HFF-Myc (cell line): ENCODE measurements at places on chromosomes 12 and 14.

- no peak for DNase-seq
Observed at GRCh38 chr14:99802301-99803105, 9.3 kb downstream of the EML1 start.

DNA sequence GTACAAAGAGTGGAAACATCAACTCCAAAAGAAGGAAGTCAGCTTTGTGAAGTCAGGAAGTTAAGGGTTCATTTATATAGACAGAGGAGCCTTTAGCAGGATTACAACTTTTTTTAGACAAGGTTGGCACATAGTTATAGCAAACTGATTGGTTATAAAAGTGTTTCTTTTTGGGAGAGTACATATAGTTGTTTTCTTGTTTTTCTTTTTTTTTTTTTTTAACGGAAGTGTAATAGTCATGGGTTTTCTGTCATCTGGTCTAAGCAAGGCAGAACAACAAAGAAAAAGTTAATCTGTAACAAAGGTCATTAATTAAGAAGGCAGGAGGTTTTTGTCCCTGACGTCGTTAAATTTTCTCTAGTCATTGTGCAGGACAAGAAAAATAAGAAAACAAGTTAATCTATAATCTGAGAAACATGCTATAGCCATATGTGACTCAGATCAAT lies 13.0 kb upstream of the MFAP5 start:
- DNase-seq, result no peak

DNA sequence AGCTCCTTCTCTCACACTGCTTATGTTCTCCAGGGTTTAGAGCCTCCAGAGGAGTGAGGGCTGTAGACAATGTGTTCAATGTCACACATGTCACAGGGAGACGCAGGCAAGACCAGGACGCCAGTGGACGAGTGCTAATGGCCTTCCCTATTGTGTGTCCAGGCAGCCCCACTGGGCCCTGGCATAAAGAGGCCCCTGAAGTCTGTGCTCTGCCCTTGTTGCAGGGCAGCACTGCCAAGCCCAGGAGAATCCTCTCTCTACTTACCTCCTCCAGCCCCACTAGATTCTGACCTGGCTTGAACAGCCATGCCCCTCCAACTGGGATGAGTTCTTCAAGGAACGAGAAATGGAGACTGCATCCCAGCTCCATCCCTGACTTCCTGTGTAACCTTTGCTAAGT lies 24.8 kb upstream of the TMEM106C start:
- DNase-seq, result no peak

DNA sequence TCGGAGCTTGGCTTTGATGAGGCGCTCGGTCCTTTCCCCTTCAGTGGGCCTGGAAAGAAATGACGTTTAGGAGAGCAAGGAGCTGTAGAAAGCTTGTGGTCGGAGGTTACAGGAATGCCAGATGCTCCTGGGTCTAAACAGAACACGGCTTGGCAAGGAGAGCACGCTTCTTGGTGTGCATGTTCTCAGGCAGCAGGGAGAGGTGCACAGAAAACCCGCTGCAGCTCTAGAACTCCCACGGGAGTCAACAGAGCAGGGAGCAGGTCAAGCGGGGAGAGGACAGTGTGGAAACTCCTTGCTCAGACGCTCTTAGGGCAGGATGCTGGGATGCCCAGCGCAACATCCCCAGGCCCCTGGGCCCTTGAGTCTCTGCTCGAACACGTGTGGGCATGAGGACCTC lies 51.0 kb downstream of the SSH1 start:
- DNase-seq, result no peak

GRCh38 chr14:37595809-37596621 lies 586 bp downstream of the TTC6 start:
- no peak for DNase-seq

DNA sequence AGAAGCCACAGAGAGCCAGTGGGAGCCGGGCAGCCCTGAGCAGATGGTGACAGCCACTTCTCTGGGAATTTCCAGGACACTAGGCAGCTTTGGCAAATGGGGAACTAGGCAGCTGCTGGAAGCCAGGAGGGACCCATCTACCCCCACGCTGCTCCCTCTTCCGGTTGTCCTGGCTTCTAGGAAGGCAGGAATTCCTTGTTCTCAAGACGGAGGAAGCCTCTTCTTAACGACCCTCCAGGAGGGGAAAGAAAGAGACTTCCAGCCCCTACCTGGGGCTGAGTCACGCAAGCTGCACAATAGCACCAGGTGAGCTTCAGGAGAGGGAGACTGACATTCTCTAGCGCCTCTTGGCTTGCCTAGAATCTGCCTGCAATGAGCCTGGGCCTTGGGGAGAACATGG lies 141.5 kb downstream of the ANO2 start:
- DNase-seq, result no peak

- no peak for DNase-seq
Observed at GRCh38 chr12:57455374-57456144, 452 bp downstream of the INHBE start.

DNA sequence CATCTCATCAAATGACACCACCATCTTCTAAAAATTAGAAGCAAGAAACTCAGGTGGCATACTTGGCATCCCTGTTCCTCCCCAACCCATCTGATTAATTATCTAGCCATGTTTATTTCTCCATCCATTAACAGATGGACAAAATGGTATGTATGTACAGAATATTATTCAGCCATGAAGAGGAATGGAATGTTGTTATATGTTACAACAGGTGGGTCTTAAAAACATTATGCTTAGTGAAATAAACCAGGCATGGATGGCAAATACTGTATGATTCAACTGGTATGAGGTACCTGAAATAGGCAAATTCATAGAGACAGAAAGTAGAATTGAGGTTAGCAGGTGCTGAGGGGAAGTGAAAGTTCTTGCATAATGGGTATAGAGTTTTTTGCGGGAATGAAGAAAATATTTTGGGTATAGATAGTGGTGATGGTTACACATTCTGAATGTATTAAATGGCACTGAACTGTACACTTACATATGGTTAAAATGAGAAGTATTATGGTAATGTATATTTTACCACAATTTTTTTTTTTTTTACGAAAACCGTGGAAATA lies 17.5 kb downstream of the YY1 start:
- DNase-seq, result no peak

DNA sequence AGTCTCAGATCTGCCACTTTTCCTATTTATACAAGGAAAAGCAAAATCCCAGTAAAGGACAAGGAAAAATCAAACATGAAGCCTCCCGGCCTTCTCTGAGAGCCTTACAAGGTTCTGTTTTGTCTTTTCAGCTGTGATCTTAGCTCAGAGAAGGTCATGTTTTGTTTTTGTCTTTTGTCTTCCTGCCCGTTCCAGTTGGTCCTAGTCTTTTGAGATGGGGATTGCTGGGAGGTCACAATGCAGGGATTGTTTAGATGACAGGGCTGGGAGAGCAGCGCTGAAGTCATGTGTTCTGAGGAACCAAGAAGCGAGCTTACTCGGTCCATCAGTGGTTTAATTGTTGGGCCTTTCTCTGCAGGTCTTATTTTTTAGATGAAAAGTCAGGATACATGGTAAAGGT lies 6.0 kb downstream of the PLEKHH1 start:
- no peak for DNase-seq

GRCh38 chr14:43116341-43116740 lies 1390.7 kb downstream of the FSCB start:
- DNase-seq, result no peak

DNA sequence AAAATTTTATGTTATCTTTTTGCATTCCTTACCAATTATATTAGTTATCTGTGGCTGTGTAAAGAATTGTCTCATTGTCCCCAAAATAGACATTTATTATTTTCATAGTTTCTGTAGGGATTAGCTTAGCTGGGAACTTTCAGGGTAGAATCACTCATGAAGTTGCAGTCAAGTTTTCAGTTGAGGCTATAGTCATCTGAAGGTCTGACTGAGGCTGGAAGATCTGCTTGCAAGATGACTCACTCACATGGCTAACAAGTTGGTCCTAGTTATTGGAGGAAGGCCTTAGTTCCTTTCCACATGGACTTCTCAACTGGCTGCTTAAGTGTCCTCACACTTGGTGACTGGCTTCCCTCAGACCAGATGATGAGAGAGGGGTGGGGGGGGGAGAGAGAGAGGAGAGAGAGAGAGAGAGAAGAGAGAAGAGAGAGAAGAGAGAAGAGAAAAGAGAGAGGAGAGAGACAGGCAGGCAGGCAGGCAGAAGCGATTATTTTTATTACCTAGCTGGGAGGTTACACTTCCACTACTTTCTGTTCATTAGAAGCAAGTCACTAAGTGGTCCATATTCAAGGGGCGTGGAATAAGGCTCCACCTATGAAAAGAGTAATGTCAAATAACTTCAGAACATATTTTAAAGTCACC lies 6.4 kb downstream of the AP5M1 start:
- no peak for DNase-seq

DNA sequence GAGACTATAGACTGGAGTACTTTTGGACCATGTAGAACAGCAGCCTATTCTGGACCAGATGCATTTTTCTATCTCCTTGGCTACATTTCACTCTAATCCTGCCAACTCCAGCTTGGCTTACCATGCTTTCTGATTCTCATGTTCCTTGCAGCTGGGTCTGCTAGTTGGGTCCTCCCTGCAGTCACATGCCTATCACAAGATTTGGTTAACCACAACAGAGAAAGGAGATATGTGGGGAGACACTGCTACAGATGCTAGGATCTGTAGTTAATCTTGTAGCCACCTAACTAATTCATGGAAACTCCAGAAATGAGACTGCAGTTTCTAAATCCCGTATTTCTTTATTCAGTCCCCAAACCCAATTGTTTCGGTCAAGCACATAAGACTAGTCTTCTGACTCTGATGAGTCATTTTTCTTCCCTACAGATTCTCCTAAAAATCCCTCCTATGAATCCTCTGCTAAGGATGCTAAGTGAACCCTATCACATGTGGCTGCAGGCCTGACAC lies 410.6 kb downstream of the DAD1 start:
- DNase-seq, result no peak

- DNase-seq, result no peak
Observed at GRCh38 chr12:92045852-92046251, 99.8 kb downstream of the BTG1 start.

DNA sequence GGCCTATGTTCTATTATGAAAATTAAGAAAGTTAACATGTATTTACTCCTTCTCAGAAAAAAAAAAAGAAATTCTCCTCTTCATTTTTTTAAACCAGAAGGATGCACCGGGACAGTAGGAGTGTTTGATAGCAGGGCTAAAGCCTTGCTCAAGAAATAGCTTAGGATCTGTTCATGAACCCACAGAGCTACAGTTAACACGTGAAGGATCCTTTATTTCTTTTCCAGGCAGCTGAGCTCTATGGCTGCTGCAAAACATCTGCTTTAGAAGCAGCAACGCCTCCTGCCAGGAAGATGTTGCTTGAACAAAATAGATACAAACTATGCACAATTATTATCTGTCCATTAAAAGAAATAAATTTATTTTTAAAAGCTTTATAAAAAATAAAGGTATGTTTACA lies 254.8 kb downstream of the PRKD1 start:
- no peak for DNase-seq
